ENCODE measurements at places on chromosomes 11 and 22.

DNA sequence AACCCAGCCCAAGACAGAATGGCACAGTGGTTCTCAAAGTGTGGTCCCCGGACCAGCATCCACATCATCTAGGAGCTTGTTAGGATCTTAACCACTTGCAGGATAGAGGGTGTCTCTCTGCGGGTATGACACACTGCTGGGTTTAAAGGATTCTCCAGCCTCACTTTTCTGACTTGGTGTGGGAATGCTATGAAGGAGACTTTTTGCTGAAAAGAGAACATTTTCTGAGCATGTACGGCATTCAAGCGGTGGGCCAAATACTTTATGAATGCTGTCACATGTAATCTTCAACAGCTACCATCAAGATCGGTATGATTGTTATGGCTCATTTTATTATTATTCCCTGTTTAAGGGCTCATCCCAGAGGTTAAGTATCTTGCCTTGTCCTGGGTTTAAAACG is 1.8 kb upstream of the CD82 start:
- H3K36me3 ChIP-seq = peaks cover 19% of the 10 kb centered on the region
- H3K27ac ChIP-seq = peak overlapping the region; percentile 84
- no peaks in the 10 kb centered on the region for H3K27me3 ChIP-seq
- no peak overlapping the region for H3K4me3 ChIP-seq

DNA sequence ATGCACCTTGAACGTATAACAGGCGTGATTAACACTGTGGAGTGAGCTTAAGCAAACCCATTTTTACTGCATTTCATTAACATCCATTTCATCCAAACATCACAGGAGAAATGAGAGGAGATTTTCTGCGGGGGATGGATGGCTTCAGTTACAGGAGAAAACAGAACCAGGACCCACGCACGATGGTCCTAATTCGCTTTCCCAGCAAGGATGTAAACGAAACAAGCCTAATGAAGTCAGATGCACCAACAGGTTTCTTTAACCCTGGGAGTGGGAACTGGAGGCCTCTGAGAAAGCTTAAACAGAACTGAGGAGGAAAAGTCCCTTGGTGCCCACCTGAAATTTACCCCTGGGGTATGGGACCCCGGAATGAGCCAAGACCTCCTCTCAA is 2.7 kb downstream of the CADM1 start:
- no peaks in the 10 kb centered on the region for H3K36me3 ChIP-seq
- peaks cover 19% of the 10 kb centered on the region for H3K4me1 ChIP-seq
- H3K4me3 ChIP-seq = no peak overlapping the region

DNA sequence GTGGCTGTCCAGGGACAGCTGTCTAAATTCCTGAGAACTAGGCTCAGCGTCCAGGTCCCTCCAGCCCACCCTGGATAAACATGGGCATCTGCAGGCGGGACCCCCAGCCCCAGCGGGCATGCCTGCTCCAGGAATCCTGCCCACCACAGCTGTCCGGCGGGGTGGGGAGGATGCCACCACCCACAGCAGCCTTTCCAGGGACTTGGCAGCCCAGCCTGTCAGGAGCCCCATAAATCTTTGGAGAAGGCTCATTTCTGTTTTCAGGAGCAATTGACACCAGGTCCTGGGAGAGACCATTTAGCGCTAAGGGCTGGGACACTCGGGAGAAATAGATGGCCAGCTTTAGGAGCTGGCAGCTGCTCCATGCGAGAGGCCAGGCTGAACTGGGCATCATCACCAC is 358.9 kb downstream of the CADM1 start:
- peaks cover 6% of the 10 kb centered on the region for H3K4me1 ChIP-seq
- no peaks in the 10 kb centered on the region for H3K36me3 ChIP-seq
- no peak overlapping the region for H3K4me3 ChIP-seq
- no peak overlapping the region for H3K27ac ChIP-seq

- H3K27me3 ChIP-seq = peaks cover 21% of the 10 kb centered on the region
- no peak overlapping the region for H3K27ac ChIP-seq
- no peak for ATAC-seq
- H3K36me3 ChIP-seq = no peaks in the 10 kb centered on the region
- H3K4me1 ChIP-seq = no peaks in the 10 kb centered on the region
Observed at GRCh38 chr22:50002791-50003190, 9.8 kb downstream of the IL17REL start.

DNA sequence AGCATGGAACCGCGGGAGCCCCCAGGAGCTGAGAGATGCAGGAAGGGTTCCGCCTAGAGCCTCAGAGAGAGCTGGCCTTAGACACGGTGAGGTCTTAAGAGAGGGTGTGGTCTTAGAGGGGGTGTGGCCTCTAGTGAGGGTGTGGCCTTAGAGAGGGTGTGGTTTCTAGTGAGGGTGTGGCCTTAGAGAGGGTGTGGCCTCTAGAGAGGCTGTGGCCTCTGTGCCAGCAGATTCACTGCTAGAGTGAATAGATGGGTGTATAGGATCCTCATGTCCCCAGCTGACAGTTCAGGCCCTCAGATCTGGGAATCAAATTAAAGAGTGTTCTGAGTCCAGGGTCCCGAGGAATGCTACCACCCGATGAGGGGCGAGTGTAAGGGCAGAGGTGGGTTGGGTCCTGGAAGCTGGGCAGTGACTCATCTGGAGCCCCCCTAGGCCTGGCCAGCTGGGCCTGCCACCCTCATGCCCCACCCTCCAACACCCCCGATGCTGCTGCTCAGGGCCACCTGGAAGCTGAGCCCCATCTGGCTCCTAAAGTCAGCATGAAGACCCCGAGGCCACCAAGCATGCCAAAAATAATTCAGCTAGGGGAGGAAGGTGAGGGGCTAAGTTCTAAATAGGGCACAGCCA is 49.5 kb downstream of the IGF2 start:
- H3K4me3 ChIP-seq = no peak overlapping the region
- ATAC-seq = peak; percentile 81
- H3K36me3 ChIP-seq = no peaks in the 10 kb centered on the region
- peaks cover 57% of the 10 kb centered on the region for H3K27me3 ChIP-seq
- no peaks in the 10 kb centered on the region for H3K4me1 ChIP-seq

DNA sequence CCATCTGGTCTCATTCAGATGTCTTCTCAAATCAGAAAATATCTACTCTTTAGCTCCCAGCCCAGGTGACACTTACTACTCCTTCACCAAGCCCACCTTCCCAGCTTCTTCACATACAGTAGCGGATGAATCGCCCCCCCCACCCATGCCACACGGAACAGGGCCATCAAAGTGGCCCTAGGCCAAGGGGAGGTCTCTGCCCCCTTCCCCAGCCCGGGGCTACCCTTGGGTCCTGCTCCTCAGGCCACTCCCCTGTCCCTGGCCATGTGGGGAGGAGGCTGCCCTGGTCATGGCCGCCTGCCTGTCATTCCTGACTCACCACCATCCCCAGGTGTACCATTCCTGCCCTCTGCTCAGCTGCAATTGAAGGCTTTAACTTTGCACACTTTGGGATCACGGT is 142.8 kb downstream of the NECTIN1 start:
- peaks cover 10% of the 10 kb centered on the region for H3K4me1 ChIP-seq
- H3K4me3 ChIP-seq = no peak overlapping the region
- H3K27me3 ChIP-seq = peaks cover 74% of the 10 kb centered on the region
- H3K36me3 ChIP-seq = no peaks in the 10 kb centered on the region
- no peak for ATAC-seq

Measured in stimulated activated memory B cell treated with anti-CD40 and anti-IgM and Interleukin-4, amounts not matched to agents 10 μg/mL and 1 μg/mL and 100 μg/mL, for 72 hours (primary cell).